ENCODE measurements at places on chromosomes 5 and 9. TPM values are rescaled to one million over a fixed set of nuclear protein-coding genes. Genes with fewer than 3 reads are reported as not detected.

The ITGA2 gene
- 5.0 TPM for total RNA-seq

The COL23A1 gene
- total RNA-seq: 1.5 TPM

The C5 gene
- total RNA-seq: 3.8 TPM

The EMB gene
- 8.0 TPM for total RNA-seq

The GRIA1 gene
- total RNA-seq: 0.63 TPM

The ERAP2 gene
- total RNA-seq: 6.6 TPM

The ASPN gene
- 15.4 TPM for total RNA-seq

The PHF24 gene
- 0.78 TPM for total RNA-seq

The PCDHAC2 gene
- total RNA-seq: 8.8 TPM

The SLC2A8 gene
- total RNA-seq: 34.5 TPM

The ANKDD1B gene
- total RNA-seq: not detected

The GTF3C4 gene
- total RNA-seq: 10.4 TPM

GRCh38 chr9:106615118-106615889 is 247.7 kb upstream of the ZNF462 start:
- no peak for DNase-seq

DNA sequence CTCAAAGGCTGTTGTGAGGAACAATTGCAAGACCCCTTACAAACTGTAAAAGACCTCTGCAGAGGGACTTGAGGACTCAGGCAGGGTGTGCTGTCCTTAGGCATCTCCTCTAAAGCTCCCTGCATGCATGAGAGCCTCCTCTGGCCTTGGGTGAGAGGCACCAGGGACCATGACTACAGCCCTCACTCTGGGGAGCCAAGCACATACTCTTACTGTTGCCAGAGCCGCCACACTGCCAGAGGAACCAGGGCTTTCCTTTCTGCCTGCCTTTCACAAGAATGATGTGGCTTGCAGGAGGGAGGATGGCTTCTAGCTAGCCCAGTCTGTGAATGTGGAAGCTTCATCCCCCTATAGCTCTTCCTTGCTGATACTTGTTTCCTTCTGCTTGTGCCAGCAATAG is 5.9 kb downstream of the IGFBPL1 start:
- DNase-seq: no peak

DNA sequence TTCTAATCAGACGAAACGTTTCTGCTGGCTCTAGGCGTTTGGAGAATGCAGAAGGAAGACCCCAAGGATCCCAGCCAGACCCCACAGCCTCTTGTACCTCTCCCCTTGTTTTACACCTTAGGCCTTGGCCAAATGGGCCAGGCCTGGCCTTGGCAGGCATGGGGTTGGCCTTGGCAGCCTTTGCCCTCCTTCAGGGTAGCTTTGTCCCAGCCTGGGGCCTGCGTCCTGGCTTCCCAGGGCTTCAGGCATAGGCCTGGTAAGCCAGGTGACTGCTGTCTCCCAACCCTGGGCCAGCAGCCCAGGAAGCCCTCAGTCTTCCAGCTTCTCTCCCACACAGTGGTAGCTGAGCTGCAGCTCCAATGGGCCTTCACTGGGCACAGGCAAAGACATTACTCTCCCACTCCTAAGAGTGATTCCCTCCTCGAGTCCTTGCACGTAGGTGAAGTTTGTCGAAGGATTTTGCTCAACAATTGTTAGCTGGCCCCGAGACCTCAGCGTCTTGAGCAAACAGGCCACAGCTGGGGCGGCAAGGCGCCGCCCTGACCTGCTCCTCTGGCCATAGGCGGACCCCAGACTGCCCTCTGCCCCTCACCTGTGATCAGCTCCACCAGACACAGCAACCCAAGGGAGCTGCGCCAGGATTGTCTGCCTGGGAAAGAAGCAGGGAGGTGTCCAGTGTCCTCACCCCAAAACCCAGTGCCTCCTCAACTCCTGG is 1.1 kb upstream of the PITX1 start:
- DNase-seq: no peak

DNA sequence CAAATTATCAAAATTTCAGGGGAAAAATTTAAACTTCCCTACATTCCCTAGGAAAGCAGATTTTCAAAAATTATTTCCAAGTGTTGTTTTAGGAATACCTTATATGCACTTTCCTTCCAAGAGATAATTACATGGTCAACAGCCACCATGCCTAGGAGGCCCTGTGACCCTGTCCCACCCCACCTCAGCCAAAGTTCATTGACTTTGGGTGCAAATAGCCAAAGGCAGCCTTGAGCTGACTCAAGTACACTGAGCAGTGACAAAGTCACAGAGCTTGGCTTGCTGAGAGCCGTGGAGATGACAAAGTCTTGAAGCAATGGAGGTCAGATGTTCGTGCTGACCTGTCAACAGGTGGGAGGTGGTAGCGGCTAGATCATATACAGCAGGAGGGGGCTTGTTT is 24.3 kb upstream of the FBP1 start:
- DNase-seq: no peak

DNA sequence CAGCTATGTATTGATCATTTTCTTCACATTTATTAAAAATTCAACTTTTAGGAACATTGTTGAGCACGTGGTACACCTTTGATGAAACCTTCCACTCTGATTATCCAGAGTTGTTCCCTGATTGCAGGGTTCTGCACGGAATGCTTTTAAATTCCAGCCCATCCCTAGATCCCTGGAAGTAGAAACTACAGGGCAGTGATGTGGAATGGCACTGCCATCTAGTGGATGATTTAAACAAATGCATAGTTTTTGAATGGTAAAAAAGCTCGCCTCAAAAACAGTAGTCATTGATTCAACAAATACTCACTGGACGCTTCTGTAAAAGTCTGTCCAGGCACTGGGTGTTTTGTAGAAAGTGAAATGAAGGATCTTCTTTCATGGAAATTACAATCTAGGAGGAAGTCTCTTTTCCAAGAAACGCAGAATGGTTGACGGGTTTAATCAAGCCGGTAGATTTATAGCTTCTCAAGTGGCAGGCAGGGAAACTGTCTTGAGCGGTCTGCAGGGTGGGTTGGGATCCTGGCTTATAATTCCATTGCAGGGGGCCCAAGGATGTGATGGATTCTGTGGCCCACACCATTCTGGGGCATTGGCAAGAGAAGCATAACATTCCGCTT is 118.4 kb downstream of the ARHGAP26 start:
- DNase-seq: no peak

GRCh38 chr9:120925535-120926396 is 830 bp downstream of the TRAF1 start:
- no peak for DNase-seq

DNA sequence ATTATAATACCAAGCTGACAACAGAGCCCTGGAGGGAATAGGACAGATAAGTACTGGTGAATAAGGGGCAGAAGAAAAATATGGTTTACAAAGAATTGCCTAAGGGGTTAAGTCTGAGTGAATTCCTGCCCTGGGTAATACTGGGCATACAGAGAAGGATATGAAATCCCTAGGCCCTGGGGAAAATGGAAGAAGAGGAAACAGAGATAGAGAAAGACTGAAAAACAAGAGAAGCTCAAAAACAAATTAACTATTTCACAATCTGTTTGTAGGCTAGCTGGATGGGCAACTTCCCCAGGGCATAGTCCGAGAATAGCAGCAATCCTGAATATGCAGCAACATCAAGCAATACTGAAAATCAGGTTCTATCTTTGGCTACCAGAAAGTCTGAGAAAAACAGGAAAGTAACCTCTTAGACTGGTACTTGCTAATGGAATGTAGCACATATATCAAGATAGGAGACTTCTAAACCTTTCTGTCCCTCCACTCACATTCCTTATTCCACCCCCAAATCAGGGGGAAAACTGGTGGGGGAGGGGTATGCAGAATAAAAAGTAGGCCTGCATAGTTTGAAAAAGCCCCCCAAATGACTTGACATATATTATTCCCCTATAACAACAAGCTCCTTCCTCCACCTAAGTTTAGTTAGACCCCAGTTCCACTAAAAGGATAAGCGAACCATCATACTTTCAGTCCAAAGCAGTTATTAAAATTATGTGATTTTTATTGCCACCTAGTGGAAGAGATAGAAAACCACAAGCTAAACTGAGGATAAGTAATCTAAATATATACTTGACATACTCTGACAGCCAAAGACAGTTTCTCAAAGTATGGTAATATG is 20.6 kb downstream of the SLC38A9 start:
- DNase-seq: no peak

DNA sequence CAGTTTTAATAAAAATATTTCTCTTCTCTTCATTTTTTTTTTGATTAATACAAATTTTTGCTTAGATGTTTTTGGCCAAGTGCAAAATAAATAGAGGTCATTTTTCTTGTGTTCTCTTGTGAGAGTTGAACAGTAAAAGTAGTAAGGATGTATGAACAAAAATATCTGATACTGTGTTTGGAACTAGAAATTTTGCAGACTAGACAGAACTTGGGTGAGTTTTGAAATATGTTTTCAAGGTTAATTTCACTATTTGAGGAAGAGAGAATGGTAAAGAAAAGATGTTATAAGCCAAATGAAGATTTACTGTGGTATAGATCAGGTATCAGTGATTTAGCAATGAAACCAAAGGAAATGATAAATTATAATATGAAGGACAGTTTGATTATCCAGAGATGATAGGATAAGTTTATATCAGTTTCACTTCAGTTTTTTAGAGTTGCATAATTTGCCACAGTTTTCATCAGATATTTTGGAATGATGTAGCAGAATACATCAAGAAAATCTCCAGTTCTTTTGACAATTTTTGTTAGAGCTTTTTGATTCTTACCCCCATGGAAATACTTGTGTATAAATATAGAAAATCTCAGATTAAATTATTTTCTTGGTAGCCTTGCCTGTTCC is 147.9 kb upstream of the VCAN start:
- no peak for DNase-seq

GRCh38 chr5:138927979-138928378 is 52.8 kb upstream of the LRRTM2 start:
- DNase-seq: no peak

DNA sequence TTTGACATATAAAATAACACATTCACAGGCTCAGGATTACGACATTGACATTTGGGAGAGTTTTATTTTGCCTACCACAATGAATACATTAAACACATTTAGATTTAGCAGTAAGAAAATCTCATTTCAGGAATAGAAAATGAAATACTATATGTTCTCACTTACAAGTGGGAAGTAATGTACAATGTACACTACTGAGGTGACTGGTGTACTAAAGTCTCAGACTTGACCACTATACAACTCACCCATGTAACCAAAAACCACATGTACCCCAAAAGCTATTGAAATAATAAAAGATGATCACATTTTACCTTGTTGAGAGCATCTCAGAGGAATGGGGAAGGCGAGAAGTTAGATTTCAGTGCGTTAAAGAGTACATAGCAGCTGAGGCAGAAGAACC is 1202.4 kb upstream of the SEMA6A start:
- no peak for DNase-seq

DNA sequence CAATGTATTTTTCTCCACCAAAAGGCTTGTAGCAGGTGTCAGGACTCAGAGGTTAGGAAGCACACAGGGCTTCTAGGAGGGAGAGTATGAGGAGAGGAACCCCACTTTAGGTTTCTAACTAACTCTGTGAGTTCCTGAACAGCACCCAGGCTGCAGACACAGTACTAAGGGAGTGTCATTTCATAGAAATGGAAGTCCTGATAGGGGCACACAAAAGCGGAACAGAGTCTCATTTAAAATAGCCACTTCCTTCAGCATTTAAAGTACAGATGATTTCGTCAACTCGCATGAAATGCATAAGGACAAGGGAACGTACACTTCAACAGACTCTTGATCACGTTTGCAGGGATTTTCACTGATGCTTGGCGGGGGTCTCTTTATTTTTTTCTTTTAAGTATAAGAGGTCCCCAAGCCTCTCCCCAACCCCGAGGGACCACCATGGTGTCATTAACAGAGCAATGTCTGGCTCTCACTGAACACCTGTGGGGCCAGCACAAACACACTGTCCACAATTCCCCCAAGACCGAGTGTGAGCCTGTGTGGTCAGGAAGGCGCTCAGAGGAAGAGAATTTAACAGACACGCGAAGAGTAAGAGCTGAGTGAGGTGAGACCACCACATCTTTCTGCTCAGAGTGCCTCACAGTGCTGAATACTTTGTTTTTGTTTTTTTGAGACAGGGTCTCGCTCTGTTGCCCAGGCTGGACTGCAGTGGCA is 82.3 kb downstream of the SECISBP2 start:
- DNase-seq: no peak

DNA sequence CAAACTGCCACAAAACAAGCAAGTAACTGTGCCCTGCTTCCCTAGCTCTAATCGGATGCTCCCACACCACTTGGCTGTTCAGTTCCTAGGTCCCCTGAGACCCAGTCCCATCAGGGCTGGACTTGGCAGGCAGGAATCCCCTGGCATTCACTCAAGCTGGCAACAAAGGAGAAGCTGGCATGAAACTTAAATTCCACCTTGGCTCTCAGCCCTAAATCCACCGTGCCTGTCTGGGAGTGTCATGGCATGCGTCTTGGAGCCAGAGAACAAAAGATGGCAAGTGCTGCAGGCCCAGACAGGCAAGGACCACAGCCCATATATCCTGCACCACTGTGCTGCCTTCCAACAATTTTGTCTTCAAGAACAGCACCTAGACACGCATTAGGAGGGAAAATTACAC is 38.2 kb downstream of the ETF1 start:
- DNase-seq: no peak

GRCh38 chr9:75161116-75161857 is 73.0 kb downstream of the OSTF1 start:
- DNase-seq: no peak

DNA sequence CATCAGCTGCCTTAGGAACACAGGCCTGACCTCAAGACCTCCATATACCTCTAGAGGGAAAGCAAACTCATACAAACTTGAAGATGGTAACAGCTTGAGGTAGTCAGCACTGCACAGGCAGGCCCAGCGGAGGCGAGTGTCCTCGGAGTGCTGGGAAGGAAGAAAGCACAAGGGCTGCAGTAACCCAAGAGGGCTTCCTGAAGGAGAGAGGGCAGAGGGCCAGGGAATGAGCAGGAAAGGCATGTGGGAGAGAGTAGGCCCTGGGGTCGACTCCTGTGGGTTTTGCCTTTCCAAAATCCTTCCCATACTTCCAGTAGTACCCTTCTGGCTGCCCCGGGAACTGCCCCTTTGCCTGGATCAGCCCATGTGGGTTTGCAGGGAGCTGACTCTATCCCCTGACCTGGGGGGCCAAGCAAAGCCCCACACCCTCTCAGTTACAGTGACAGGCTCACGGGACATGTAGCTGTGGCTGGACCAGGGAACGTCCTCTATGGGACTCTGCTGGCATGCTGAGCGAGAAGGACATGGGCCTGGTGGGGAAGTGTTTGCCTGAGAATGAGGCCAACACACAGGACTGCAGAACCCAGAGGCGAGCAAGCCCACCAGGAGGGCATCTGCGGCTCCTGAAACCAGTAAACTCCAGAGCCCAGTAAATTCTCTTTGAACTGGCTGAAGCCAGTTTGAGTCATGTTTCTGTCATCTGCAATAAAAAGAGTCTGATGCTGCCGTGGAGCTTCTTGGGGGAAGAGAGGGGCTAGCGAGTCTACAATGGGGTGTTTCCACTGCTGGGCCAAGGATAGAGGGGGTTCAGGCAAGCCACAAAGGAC is 64.1 kb downstream of the COL23A1 start:
- DNase-seq: no peak

DNA sequence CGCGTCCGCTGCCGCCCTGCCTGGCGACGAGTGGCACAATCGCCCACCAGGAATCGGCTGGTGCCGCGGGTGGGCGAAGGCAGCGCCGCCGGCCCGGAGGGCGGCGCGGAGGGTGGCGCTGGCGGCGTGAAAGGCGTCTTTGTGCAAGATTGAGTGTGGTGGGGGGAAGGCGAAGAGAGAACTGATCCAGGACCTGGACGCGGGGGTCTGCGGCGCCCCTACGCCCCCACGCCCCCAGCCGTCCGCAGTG is 4.6 kb upstream of the RGMB start:
- DNase-seq: no peak

GRCh38 chr9:68552700-68553476 is 12.2 kb upstream of the TMEM252 start:
- no peak for DNase-seq

Measured in esophagus muscularis mucosa (tissue), 4 donors.